ENCODE measurements at places on chromosomes 2 and 18.

GRCh38 chr2:21019678-21020021, 24.2 kb downstream of the APOB start:
- DNase-seq = no peak

- no peak for DNase-seq
These were observed 50.7 kb downstream of the AFTPH start for GRCh38 chr2:64574871-64575270.

GRCh38 chr2:144156736-144157640, 362.9 kb downstream of the ZEB2 start:
- DNase-seq = no peak

DNA sequence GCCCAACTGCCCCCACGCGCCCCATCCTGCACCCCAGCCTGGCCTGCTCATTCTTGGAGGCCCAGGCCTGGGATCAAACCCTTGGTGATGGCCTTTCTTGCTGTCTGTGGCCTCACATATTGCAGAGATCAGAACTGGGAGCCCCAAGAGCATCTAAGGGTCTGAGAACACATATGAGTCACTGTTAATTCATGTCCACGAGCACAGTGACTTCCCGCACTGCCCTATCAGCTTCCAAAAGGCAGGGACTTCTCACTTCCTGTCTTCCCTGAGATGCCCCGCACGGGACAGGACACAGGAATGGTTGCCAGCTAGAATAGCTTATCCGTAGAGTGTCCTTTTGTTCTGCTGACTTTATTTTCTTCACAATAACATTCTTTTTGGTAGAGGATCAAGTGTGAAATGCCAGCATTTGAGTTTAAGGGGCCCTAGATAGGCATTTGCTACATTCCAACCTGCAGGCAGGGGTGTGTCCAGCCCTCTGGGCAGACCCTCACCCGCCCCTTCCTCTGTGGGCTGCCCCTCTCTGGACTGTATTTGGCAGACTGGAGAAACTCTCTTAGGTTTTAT, 21.1 kb upstream of the CELF4 start:
- no peak for DNase-seq

GRCh38 chr2:45919711-45920111, 268.2 kb downstream of the PRKCE start:
- no peak for DNase-seq

- DNase-seq = no peak
These were observed 59.1 kb downstream of the MAP3K20 start for GRCh38 chr2:173134703-173135102.

- DNase-seq = no peak
These were observed 148.8 kb downstream of the ARL4C start for GRCh38 chr2:234348081-234348480.

Data from NCI-H187 (cell line).